Bronchus fibroblast of lung (primary cell): ENCODE measurements at places on chromosomes 6 and 20. TPM values are rescaled to one million over a fixed set of nuclear protein-coding genes. Genes with fewer than 3 reads are reported as not detected.

The RBM39 gene
- 104 and 138 TPM in 2 replicates for total RNA-seq

The CFAP206 gene
- total RNA-seq = 0.15 and 0.17 TPM in 2 replicates

The SNPH gene
- 6.4 and 6.7 TPM in 2 replicates for total RNA-seq

The FUT9 gene
- not detected in 2 replicates for total RNA-seq

The TRIM15 gene
- total RNA-seq = not detected in 2 replicates

The SGK2 gene
- not detected in 2 replicates for total RNA-seq

The BPIFB4 gene
- not detected in 2 replicates for total RNA-seq

The MICAL1 gene
- 43.4 and 45.1 TPM in 2 replicates for total RNA-seq
